Gastroesophageal sphincter (tissue), 4 donors: ENCODE measurements at places on chromosomes 12 and 14. TPM values are rescaled to one million over a fixed set of nuclear protein-coding genes. Genes with fewer than 3 reads are reported as not detected.
A peak's percentile ranks its signal among the peaks of the same experiment; 100 is the strongest.

- ATAC-seq, result peak; percentile 32
These were observed 5.5 kb downstream of the OR10AD1 start for GRCh38 chr12:48197549-48197970.

DNA sequence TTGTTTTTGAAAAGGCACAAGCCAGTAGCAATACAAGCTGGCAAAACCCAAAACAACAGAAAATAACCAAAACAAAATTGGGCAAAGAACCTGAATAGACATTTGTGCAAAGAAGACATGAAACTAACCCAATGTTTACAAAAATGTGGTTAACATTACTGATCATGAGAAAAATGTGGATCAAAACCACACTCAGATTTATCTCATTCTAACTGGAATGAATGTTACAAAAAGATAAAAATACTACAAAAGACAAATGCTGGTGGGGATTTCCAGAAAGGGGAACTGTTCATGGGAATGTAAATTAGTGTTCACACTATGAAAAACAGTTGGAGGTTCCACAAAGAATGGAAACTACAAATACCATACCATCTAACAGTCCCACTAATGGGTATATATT is 26.6 kb downstream of the ASCL4 start:
- ATAC-seq, result no peak

DNA sequence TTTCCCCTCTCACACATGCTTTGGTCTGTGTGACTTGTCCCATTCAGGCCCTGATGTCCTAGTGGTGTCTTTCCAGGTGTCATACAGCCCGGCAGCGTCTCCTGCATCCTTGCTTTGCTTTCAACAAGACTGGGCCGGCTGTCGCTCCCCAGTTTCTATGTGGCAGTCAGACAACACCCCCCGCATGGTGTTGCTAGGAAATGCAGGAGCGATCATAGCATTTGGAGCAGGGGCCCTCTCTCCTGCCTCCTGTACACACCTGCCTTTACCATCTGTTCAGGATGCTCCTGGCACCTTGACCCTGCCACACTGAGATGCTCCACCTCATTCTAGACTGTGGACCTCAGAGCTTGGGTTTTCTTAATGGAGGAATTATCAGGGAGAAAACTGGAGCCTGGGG is 29.5 kb downstream of the CACNA1C start:
- no peak for ATAC-seq

DNA sequence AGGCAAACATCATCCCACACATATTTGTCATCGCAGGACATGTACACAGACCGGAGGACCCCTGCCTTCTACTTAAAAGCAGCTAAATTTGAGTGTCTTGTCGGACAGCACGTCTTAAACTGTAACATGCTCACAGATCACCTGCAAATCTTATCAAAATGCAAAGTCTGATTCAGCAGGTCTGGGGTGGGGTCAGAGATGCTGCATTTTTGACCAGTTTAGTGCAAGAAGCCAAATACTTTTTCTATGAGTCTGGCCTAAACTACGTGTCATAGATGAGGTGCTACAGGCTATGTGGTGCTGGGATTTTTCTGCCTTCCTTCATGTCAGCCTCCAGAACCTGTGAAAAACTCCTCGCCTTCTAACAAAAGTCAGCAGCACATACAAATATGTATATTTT is 178.8 kb upstream of the LHX5 start:
- ATAC-seq, result no peak

DNA sequence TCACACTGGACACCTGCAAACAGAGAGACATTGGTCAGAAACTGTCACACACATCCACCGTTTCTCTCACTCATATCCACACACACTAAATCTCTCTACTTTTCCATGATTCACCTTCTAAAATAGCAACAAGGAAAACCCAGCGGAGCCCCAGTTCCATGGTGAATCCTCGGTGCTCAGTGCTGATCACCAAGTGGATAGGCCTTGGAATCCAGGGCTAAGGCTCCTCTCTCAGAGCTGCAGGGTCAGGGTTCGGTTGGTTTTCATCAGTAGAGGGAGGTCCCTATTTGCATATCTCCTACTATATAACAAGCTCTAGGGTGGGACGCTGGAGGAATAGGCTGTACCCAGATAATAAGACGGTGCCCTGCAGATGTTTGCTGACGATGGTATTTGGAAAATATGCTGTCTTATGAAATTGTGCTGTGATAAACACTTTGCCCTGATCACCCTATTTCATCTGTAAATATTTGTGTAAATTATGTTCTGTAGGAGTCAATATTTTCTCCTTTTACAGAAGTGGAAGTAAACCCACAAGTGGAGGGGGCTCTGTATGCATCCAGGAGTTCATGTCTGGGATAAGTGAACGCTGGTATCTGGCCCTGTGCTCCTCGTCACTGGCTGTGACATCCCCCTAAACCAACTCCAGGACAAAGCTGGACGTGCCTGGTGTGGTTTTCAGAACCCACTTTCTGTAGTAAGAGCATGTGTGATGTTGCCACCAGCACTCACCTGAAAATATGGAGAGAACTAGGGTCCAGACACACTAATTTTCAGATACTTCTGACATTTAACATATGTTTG is 709.2 kb downstream of the TMEM121 start:
- ATAC-seq, result no peak

DNA sequence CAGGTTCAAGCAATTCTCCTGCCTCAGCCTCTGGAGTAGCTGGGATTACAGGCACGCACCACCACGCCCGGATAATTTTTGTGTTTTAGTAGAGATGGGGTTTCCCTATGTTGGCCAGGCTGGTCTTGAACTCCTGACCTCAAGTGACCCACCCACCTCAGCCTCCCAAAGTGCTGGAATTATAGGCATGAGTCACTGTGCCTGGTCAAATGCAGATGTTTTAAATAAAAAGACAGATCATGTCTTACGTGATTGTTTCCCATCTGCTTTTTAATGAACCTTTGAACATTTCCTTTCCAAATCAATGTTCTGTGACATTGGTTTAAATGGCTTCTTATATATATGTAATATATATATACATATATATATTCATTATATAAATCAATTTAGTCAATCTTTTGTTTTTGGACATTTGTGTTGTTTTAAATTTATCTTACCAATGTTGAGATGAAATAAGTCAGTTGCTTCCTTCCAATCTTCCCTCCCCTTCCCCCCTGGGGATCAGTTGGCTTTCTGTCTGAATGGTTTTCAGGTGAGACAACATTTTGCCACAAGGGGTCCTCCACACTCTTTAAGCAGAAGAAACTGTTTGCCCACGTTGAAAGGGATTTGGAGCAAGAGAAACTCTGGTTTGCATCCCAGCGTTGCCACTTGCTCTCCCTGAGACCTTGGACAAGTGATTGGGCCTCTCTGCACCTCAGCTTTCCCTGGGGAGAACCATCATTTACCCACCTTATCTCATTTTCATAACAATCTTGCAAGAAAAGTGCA is 47.6 kb upstream of the RBM19 start:
- ATAC-seq, result no peak

GRCh38 chr12:89228491-89228890 is 123.8 kb downstream of the DUSP6 start:
- no peak for ATAC-seq

The SYNE2 gene
- total RNA-seq, result 174 TPM

DNA sequence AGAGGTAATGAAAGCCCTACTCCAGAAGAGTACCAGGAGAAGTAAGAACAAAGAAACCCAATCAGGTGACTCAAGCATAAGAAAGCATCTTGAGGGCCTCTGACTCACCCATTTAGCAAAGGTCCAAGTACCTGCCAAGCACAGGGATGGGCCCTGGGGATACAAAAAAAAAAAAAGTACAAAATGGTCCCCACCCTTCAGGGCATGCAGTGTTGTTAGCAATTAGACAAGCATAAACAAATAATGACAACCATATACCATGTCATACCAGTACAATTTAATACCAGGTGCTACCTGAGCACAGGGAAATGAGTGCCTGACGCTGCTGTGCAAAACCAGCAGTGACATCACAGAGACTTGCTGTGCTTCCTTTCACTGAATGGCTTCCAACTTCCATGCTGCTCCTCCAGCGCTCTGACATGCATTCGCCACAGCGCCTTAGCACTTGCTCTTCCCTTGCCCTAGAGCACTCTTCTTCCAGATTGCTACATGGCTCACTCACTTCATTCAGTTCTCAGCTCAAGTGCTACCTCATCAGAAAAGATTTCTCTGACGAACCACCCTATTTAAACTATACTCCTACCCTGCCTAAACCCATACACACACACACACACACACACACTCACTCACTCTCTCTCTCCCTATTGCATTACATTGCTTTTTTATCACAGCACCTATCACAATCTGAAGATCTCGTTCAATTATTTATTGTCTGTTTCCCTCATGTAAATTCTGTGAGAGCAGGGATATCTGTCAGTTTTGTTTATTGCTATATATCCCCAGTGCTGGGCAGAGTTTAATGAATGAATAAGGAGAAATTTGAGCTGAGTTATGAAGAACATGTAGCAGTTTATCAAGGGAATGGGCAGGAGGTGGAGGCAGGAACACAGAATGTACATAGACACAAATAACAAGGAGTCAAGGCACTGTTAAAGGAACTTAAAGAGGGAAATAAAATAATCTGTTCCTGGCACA is 12.9 kb upstream of the EPS8 start:
- ATAC-seq, result no peak

The HOXC4 gene
- total RNA-seq, result 2.4 TPM

The SERPINA6 gene
- total RNA-seq, result not detected

The SIX1 gene
- 0.42 TPM for total RNA-seq

- no peak for ATAC-seq
These were observed 804 bp downstream of the USP15 start for GRCh38 chr12:62260733-62261683.

DNA sequence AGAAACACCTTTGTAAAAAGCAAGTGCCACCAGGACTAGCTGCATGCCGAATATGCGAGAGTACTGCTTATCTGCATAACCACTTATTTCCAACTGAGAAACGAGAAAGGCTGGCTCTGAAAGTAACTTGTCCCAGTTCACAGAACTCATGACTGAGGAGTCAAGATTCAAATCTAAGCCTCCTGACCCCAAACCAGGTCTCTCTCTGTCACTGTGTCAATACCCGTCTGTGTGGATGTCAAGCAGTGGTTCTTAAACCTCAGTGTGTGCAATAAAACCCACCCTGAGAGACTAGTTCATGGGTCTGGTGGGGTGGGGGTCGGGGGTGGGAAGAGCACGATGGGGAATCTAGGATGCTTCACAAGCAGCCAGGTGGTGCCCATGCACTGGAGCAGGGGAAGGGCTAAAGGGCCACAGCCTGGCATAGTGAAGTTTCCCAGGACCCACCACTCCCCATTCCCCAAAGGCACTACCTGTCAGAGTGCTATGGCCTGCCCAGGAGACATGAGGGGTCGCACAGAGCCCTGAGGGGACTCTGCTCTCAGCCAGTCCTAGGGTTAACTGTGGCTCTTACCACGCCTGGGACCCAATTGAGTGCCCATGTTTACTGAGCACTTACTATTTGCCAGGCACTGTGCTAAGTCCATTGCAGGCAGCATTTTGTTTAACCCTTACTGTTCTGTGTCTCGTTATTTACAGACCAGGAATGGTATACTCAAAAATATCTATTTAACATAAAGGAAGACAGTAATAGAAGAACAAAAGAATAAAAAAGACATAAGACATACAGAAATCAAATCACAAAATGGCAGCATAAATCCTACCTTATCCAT is 33.4 kb upstream of the PNMA1 start:
- ATAC-seq, result no peak

DNA sequence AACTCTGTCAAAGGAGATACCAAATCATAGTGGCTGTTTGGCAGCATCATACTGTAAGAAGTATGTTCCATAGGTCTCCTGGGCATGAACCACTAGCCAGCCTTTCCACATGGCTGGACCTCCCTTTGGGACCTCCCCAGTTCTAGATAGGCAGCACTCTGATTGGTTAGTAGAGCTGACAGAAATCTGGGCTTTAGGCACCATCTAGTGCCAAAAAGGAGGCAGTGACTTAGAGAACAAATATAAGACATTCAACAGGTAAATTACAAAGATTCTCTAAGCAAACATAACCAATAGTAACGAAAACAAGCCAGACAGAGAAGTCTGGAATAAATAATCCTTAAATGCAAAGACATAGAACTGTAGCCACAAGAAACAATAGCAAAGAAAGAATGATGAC is 148.0 kb upstream of the PDE3A start:
- no peak for ATAC-seq

DNA sequence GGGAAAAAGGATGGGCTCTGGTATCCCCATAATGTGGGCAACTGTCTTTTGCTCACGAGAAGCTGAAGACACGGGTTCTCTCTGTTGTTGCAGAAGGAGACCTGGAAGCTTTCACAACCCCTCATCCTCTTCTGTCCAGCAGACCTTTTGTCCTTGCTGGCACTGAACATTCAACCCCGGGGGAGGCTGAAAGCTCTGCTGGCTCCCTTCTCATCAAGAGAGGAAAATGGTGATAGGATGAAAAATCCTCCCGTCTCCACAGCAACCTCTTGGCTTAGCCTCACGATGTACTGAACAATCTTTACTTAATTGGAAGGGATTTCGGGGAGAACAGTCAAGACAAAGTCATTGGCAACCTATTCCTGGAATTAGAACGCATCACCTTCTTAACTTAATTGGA is 39.0 kb downstream of the ELK3 start:
- peak; percentile 38 for ATAC-seq

GRCh38 chr12:32897687-32898573 is 1.4 kb upstream of the PKP2 start:
- no peak for ATAC-seq
